PC-9 (cell line): ENCODE measurements at places on chromosomes 2 and 18. TPM values are rescaled to one million over a fixed set of nuclear protein-coding genes. Genes with fewer than 3 reads are reported as not detected.

The UGT1A4 gene
- total RNA-seq, result 73.6 and 93.0 TPM in 2 replicates

The TBR1 gene
- total RNA-seq, result not detected in 2 replicates

The ACVR1C gene
- total RNA-seq, result 0.04 and 0.30 TPM in 2 replicates

The TDRD15 gene
- 1.9 and 2.9 TPM in 2 replicates for total RNA-seq

The STPG4 gene
- total RNA-seq, result 6.5 and 8.7 TPM in 2 replicates

The EGR4 gene
- not detected in 2 replicates for total RNA-seq

The GPR55 gene
- total RNA-seq, result not detected in 2 replicates

The GAD1 gene
- 3.5 and 4.3 TPM in 2 replicates for total RNA-seq
